ENCODE measurements at places on chromosomes 3 and 15. TPM values are rescaled to one million over a fixed set of nuclear protein-coding genes. Genes with fewer than 3 reads are reported as not detected.

The LRRN1 gene
- total RNA-seq = 0.14 TPM

The ITIH1 gene
- 1.9 TPM for total RNA-seq

The TCF12 gene
- 87.5 TPM for total RNA-seq

The CHRM5 gene
- total RNA-seq = not detected

The PRKCI gene
- 13.6 TPM for total RNA-seq

The BLM gene
- total RNA-seq = 1.3 TPM

The ISLR gene
- 19.5 TPM for total RNA-seq

DNA sequence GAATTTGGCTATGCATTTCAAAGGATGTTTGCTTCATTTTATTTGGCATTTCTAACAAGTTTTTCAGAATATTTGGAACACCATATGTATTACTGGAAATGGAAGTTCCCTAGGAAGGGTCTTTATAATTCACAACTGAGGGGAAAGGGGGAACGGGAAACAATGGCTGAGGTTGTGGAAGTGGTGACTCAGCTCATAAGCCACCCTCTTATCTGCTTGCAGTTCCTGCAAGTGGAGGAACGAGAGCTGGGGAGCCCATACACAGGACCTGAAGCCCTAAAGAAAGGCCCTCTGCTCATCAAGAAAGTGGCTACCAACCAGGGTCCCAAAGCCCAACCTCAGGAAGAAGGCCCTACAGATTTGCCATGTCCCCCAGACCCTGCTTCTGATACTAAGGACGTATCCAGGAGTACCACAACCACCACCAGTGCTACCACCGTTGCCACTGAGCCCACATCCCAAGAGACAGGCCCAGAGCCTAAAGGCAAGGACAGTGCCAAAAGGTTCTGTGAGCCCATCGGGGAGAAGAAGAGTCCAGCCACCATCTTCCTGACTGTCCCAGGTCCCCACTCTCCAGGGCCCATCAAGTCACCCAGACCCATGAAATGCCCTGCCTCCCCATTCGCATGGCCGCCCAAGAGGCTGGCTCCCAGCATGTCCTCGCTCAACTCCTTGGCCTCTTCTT, 37.9 kb downstream of the ESYT3 start:
- no peaks in the 10 kb centered on the region for H3K36me3 ChIP-seq
- no peaks in the 10 kb centered on the region for H3K27me3 ChIP-seq
- no peak overlapping the region for H3K27ac ChIP-seq
- no peak for DNase-seq
- H3K4me1 ChIP-seq = no peaks in the 10 kb centered on the region

The GABRB3 gene
- total RNA-seq = 6.6 TPM

The LCTL gene
- total RNA-seq = not detected

DNA sequence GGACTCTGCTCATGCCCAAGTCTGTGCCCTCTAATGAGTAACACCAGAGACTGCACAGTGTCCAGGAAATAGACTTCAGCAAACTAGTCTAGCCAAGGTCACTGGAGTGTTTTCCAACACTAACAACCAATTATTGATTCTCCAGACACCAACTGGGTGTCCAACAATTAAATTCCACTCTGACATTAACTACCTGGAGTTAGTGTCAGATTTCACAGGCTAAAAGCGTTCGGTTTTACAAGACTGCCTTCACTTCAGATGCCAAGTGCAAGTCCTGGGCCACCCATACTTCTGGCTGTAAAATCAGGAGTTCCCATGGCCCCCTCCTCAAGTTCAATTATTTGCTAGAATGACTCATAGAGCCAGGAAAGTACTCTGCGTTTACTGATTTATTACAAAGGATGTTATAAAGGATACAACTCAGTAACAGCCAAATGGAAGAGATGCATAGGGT, 20.8 kb upstream of the CFAP161 start:
- no peak for DNase-seq
- H3K4me1 ChIP-seq = no peaks in the 10 kb centered on the region
- no peaks in the 10 kb centered on the region for H3K36me3 ChIP-seq

The TM4SF1 gene
- total RNA-seq = 65.9 TPM

GRCh38 chr3:49134471-49135265, 1.8 kb upstream of the LAMB2 start:
- no peaks in the 10 kb centered on the region for H3K36me3 ChIP-seq
- no peak overlapping the region for H3K4me3 ChIP-seq
- H3K27me3 ChIP-seq = no peaks in the 10 kb centered on the region

DNA sequence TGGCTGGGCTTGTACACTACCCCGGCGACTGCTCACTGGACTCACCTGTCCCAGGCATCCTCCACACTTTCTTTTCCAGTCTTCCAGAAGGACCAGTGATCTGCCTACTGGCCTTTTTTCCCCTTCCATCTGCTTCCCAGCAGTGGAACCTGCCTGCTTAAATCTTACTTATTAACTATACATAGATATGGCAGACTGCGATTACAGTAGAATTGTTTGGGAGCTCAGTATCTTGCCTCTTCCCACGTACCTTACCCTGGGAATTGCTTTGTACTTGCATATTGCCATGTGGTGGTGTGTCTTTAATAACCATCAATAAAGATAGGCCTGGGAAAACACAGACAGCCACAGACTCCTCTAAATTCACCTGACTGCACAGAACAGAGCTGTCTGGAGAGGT, 11.8 kb upstream of the HES1 start:
- no peaks in the 10 kb centered on the region for H3K36me3 ChIP-seq
- no peak for DNase-seq
- H3K27ac ChIP-seq = no peak overlapping the region
- H3K4me3 ChIP-seq = no peak overlapping the region
- no peaks in the 10 kb centered on the region for H3K27me3 ChIP-seq

- peak; percentile 95 for DNase-seq
- H3K27ac ChIP-seq = no peak within 1 kb of the TSS
- peak within 1 kb of the TSS; percentile 42 for H3K4me3 ChIP-seq
- no peaks in the 10 kb centered on the region for H3K27me3 ChIP-seq
- H3K4me1 ChIP-seq = peaks cover 3% of the 10 kb centered on the region
- no peaks in the 10 kb centered on the region for H3K36me3 ChIP-seq
Measured at GRCh38 chr15:82045892-82046665, at the start of gene MEX3B. MEX3B (minus strand) TSS chr15:82046018; CDS start chr15:82045705, 313 bp downstream.

- H3K27ac ChIP-seq = peak overlapping the region; percentile 38
- H3K36me3 ChIP-seq = no peaks in the 10 kb centered on the region
- H3K27me3 ChIP-seq = no peaks in the 10 kb centered on the region
- H3K4me1 ChIP-seq = no peaks in the 10 kb centered on the region
Measured at GRCh38 chr3:49057268-49057667, 28.1 kb upstream of the IMPDH2 start.

DNA sequence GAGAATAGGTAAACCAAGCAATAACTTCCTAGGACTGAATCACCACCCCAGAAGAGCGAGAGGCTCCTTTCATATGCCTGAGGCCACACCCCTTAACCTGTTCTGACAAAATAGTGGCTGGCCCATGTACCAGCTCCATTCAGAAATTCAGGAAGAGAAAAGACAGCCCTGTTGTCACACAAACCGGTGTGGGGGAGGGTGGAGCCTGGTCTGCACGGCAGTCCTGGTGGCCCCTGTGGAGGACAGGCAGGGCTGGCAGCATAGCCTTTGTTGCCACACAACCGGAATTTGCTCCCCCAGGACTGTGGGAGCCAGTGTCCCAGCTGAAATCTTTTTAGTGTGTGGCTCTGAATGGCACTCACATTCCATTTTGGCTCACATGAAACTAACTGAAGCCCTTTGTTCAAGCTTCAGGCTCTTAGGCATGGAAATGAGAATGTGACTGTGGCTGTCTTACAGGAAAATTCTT, 23.8 kb downstream of the RLBP1 start:
- peaks cover 61% of the 10 kb centered on the region for H3K36me3 ChIP-seq
- no peak overlapping the region for H3K27ac ChIP-seq
- no peak overlapping the region for H3K4me3 ChIP-seq
- peak; percentile 27 for DNase-seq
- H3K4me1 ChIP-seq = no peaks in the 10 kb centered on the region

All from adrenal gland (tissue), 19 donors.